ENCODE measurements at places on chromosomes 3 and 15.

DNA sequence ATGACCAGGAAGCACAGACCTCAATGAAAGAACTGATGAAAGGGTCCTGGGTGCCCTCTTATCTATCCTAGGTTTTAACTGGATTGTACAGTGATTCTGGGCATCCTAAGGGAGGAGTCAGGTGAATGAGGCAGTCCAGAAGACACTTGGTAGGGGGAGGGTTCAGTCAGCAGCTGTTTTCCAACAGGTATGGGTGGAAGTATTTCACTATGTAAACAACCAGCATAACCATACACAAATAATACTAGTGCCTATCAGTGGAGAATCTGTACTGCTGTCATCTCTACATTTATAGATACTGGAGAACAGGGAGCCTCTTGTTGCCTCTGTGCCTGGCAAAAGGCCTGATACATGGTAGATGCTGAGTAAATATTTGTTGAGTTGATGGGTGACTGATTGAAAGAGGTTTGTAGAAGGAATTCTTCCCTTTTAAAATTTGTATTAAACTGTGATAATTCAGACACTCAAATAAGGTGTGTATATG lies 328.5 kb downstream of the RBMS3 start:
- no peak for DNase-seq

DNA sequence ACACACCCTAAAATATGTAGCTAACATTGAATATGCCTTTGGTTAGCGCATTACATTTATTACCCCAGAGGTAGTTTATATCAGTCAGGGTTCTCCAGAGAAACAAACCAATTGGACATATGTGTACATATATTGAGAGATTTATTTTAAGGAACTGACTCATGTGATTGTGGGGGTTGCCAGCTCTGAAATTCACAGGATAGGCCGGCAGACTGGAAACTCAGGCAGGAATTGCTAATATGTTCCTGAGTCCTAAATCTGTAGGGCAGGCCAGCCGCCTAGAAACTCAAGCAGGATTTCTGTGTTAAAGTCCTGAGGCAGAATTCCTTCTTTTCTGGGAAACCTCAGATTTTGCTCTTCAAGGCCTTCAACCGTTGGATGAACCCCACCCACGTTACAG lies 189.7 kb downstream of the CDIN1 start:
- DNase-seq: no peak

DNA sequence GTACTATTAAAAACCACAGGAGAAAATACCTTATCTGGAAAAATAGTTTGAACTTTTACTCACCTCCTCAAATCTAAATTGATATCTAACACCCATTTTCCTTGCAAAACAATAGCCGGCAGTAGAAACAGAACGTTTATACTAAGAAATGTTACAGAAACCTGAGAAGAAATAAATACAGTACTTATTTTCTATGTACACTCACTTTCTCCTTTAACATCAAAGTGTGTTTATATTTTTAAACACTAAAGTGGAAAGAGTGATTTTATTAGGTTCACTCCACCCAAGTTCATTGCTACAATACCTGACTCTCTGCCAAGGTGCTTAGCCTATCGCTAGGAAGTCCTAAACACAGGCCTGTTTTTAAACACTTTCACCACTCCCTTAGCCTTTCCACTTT lies 87.8 kb upstream of the TJP1 start:
- DNase-seq: no peak

- DNase-seq: no peak
These were observed 58.8 kb downstream of the TUBGCP4 start for GRCh38 chr15:43429687-43430086.

DNA sequence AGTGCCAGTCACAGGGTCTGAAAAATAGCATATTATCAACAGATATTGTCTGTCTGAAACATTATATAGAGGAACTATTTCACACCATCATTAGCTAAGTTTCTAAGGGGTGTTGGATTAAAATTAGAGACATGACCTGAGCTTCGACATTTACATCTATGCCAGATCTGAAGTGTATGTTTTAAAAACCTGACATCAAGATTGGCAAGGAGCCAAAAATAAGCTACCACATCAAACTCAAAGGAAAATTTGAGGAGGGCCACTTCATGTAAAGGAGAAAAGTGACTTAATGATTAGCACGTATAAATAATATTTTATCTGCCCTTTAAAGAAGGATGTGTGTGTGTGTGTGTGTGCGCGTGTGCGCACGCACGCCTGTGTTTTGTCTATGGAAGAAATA lies 752.0 kb upstream of the GRM7 start:
- DNase-seq: no peak

DNA sequence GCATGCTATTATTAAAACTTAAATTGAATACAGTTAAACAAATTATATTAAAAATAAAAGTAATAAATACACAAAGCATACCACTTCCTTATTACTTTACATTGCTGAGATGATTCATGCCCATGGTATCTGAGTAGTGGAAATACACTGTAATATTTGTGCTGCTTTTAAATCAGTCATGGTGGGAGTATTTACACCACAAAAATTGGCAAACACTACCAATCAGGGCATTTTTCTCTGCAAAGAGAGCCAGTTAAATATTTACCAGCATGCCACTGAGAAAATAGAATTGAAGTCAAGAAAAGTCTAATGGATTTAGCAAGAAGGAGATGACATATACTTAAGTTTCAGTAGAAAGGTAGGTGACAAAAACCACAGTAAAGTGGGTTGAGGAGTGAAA lies 19.6 kb downstream of the PPARG start:
- DNase-seq: no peak

DNA sequence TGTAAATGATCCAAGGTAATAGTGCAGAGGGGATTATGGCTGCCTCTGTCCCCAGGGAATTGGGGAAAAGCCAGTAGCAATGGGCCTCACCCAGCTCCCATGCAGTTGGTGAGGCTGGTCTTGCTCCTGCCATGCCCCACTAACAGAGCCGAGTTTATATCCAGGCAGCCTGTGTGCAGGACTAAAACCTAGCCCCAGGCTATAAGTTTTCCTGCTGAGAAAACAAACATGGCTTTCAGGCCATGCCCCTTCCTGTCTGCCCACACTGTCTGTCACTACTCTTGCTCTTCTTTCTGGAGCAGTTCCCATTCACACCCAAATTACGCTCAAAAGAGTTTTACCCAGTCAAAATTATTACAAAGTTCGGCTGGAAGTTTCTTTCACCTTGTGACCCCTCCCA lies 73.5 kb upstream of the SPATA16 start:
- DNase-seq: no peak

DNA sequence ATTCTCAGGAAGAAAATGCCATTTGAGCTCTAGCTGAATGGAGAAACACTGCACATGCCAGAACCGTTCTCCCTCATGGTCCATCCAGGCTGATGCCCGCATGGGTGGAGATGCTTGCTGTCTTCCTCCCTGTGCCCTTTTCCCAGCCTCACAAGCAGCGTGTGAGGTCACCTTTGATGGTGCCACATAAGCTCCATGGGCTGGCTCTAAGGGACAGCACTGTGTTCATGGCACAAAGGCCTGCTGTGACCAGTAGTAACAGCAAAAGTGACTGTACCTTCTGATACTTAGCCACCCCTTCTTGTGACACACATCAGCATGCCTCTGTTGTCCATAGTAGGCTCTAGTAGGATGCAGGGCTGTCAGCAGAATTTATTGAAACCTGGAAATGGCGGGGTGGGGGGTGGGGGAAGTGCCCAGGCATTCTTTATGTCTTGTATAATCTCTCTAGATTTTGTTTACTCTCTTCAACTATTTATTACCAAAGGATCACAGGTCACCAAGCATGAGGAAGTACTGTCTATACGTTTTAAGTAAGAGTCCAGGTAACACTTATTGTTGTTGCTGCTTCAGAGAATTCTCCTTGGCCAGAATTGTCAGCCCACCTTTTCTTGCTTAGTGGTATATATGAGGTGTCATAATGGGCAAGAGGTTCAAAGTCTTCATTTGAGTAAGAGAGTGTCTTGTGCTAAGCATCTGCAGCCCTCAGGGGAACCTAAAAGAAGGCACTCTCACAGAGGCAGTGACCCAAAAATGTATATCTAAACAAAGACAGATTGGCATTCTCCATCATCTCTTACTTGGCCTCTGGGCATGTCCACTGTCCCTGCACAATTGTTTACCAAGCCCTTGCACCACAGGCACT lies 56.5 kb downstream of the RAB7A start:
- no peak for DNase-seq

DNA sequence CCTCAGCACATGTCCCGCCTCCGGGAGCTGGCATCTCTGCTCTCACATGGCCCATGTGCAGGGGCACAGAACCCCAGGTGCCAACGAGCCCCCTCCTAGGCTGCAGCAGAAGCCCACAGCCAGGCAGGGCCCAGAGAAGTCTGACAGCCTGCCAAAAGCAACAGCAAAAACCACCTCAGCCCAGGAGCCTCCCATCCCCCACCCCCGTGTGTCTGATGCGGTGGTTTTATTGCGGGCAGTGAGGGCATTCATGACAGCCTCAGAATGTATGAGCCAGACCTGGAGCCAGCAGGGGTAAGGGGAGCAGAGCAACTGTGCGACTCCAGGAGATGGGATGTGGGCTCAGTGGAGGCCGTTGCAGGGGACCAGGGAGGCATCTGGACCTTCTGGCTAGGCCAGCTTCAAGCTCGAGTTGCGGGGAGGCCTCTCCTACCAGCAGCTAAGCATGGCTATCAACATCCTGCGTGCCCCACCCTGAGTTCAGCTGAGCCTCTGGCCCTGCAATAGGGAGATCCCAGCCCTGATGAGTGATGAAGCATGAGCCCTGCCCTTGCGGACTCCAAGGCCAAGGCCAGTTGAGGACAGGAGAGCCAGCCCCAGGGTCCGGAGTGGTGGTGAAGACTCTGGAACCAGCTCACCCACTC lies 52.5 kb downstream of the CYP11A1 start:
- no peak for DNase-seq

GRCh38 chr3:71713041-71713440 lies 12.2 kb downstream of the EIF4E3 start:
- no peak for DNase-seq

GRCh38 chr15:70324001-70324974 lies 226.6 kb upstream of the TLE3 start:
- DNase-seq: no peak

GRCh38 chr15:51267703-51268083 lies 70.7 kb downstream of the CYP19A1 start:
- DNase-seq: no peak

DNA sequence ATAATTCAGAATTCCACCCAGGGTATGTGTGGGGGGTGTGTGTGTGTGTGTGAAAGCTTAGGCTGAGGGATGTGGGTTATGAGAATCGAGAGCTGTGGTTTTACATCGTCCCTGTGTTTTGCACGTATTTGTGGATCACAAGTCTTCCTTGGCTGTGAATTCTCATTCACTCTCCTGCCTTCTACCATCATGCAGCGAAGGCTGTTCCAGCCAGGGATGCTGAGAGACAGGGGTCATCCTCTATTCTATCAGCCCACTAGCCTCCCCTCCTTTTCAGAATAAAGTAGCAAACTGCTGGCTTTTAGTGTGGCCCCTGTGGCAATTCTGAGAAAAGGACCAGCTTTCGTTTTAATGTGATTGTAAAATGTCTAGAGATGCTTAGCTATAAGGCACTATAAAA lies 460.6 kb upstream of the NR2F2 start:
- DNase-seq: no peak

DNA sequence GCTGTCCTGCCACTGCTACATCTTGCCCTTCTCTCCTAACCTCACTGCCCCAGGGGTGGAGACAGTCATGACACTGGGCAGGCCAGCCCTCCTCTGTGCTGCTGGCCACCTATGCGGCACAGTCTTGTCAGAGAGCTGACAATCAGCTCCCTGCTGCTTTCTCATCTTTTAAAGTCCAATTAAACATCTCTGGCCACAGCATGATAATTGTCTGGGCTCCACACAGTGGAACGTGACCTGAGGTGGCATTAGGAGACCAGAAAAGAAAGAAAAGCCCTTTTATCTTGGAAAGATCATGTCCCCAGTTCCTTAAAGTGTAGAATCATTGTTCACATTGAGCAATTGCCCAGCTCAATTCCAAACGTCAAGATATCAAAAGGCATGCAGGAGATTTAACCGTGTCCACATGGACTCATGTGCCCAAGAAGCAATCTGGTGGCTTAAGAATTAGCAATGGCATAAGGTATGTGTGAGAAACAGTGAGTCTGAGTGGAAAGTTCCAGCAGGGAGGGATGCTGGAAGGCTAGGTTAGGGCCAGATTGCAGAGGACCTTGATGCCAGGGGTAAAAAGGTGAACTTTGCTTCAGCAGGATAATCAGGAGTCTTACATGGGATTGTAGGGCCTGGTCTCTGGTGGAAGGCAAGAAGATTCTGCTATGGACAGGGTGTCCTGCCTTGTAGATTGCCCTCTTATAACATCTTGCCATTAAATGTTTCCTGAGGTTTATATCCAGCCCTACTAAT lies 15.3 kb upstream of the CACNA1D start:
- DNase-seq: no peak

- DNase-seq: no peak
These were observed 76.5 kb downstream of the MBNL1 start for GRCh38 chr3:152345233-152345632.

GRCh38 chr15:29835301-29835700 lies 13.0 kb upstream of the TJP1 start:
- no peak for DNase-seq

- DNase-seq: no peak
These were observed 272.4 kb downstream of the THRB start for GRCh38 chr3:24222165-24222805.

DNA sequence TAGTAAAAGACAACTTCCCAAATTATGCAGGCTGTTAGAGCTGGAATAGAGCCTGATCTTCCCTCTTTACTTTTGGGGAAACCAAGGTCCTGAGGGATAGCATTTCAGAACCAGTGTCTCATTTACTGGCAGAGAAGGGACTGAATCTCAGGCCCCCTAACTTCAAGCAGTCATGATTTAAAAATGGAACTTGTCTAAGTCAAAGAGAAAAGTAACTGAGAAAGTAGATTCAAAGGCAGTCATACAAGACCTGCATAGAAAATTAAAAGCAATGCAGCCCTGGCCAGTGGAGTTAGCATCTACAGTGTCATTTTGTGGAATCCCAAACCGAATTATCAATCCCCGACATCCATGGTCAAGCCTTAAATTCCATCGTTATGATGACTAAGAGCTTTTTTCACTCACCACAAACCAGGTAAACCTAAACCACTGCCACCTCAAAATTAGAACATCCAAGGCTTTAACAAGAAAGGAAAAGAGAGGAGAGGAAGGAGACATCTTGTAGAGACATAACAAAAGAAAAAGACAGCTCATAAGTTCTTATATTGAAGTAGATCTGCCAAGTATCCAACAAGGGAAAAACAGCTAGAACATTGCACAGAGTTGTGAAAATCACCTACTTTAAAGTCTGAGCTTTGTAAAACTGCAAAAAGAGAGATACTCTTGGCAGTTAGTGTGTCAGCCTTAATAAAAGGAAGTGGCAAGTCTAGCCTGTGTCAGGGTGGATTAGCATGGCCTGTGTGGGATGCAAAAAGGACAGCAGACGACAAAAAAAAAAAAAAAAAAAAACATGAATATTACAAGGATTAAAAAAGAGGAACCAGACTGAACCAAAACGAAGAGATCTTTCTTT lies 54.1 kb upstream of the CCR2 start:
- no peak for DNase-seq

- DNase-seq: no peak
These were observed 6.6 kb downstream of the ACOX2 start for GRCh38 chr3:58530354-58530865.

GRCh38 chr3:69740103-69741021 lies 1.1 kb downstream of the MITF start:
- no peak for DNase-seq

- DNase-seq: no peak
These were observed 11.3 kb upstream of the C3orf52 start for GRCh38 chr3:112074616-112075497.
